ENCODE measurements at places on chromosomes 1 and 21. TPM values are rescaled to one million over a fixed set of nuclear protein-coding genes. Genes with fewer than 3 reads are reported as not detected.

- no peaks in the 10 kb centered on the region for H3K36me3 ChIP-seq
- peak; percentile 94 for DNase-seq
- H3K27ac ChIP-seq, result no peak overlapping the region
- peak overlapping the region; percentile 100 for H3K4me3 ChIP-seq
Observed at GRCh38 chr1:156725683-156726280, 2.5 kb upstream of the METTL25B start.

The TMEM81 gene
- total RNA-seq, result 2.1 TPM

- H3K27ac ChIP-seq, result peak within 1 kb of the TSS; percentile 97
- peak within 1 kb of the TSS; percentile 71 for H3K4me3 ChIP-seq
- no peaks in the 10 kb centered on the region for H3K36me3 ChIP-seq
- peak; percentile 99 for DNase-seq
- H3K27me3 ChIP-seq, result no peaks in the 10 kb centered on the region
Observed at GRCh38 chr1:228165372-228166169, at the start of gene IBA57. Gene IBA57, plus strand, starts transcription at chr1:228165804. Its CDS starts 13 bp downstream, at chr1:228165817.

GRCh38 chr1:4612991-4613390, 41.4 kb upstream of the AJAP1 start:
- H3K27ac ChIP-seq, result no peak overlapping the region
- H3K36me3 ChIP-seq, result no peaks in the 10 kb centered on the region

The PTPRC gene
- total RNA-seq, result not detected

GRCh38 chr1:243917177-243917862, 67.3 kb upstream of the AKT3 start:
- DNase-seq, result peak; percentile 95
- H3K27me3 ChIP-seq, result peaks cover 22% of the 10 kb centered on the region
- peaks cover 34% of the 10 kb centered on the region for H3K4me1 ChIP-seq
- H3K36me3 ChIP-seq, result no peaks in the 10 kb centered on the region
- peak overlapping the region; percentile 45 for H3K4me3 ChIP-seq

DNA sequence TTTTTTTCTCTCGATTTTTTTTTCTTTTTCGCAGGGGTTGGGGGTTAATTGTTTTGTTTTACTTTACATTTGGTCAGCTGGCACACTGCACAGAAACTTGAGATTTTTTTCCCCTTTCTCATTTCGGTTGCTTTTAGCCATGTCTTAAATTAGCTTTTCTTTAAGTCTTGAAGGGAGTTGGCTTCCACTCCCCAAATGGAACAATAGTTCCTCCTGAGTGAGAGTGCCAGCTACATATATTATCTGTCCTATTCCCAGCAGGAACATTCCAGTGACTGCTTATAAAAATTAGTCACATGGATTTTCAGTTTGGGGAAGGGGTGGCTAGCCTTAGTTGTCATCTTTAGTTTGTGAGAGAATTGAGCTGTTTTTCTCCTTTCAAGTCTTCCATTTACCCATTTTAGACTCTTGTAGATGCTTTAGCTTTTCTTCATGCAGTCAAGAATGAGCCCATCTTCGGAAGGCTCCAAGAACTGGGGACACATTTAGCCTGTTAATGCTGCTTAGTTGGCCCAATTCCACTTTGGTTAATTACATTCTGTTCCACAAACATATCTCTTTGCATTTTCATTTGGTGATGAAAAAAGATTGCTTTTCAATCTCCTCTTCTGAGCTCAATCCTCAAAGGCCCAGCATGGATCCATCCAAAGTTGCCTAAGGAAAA, 510.1 kb upstream of the CXADR start:
- no peak overlapping the region for H3K4me3 ChIP-seq
- H3K36me3 ChIP-seq, result no peaks in the 10 kb centered on the region
- peaks cover 12% of the 10 kb centered on the region for H3K4me1 ChIP-seq
- DNase-seq, result no peak
- H3K27ac ChIP-seq, result no peak overlapping the region
- no peaks in the 10 kb centered on the region for H3K27me3 ChIP-seq

GRCh38 chr1:1418464-1419362, 2.4 kb downstream of the ANKRD65 start:
- H3K4me1 ChIP-seq, result peaks cover 16% of the 10 kb centered on the region
- no peak for DNase-seq
- H3K27me3 ChIP-seq, result no peaks in the 10 kb centered on the region
- no peaks in the 10 kb centered on the region for H3K36me3 ChIP-seq

The NUDT4B gene
- 21.5 TPM for total RNA-seq

DNA sequence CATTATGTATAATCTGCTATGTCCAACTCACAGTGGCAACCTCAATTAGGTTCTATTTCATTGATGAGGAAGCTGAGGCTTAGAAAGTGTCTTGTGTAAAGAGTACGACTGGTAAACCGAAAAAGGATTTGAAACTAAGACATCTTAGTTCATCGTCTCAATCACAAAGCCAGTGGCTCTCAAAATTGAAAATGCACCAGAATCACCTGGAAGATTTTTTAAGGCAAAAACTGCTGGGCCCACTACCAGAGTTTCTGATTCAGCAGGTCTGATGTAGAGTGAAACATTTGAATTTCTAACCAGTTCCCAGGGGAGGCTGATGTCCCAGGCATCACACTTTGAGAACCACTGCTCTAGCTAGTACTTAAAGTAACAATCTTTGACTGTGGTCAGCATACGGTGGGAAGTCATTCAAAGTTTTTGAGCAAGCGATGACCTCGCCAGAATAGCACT, 5.2 kb upstream of the LRRC53 start:
- no peaks in the 10 kb centered on the region for H3K36me3 ChIP-seq
- H3K4me1 ChIP-seq, result peaks cover 18% of the 10 kb centered on the region
- no peaks in the 10 kb centered on the region for H3K27me3 ChIP-seq
- DNase-seq, result no peak
- no peak overlapping the region for H3K4me3 ChIP-seq

GRCh38 chr1:76153841-76154205, 79.3 kb downstream of the ST6GALNAC3 start:
- peak; percentile 22 for DNase-seq
- H3K36me3 ChIP-seq, result no peaks in the 10 kb centered on the region
- peaks cover 8% of the 10 kb centered on the region for H3K4me1 ChIP-seq
- no peak overlapping the region for H3K27ac ChIP-seq
- H3K4me3 ChIP-seq, result no peak overlapping the region

GRCh38 chr21:37855271-37855646, 61.0 kb downstream of the KCNJ6 start:
- no peaks in the 10 kb centered on the region for H3K27me3 ChIP-seq
- H3K36me3 ChIP-seq, result no peaks in the 10 kb centered on the region
- H3K27ac ChIP-seq, result no peak overlapping the region
- no peak for DNase-seq
- no peak overlapping the region for H3K4me3 ChIP-seq
- H3K4me1 ChIP-seq, result peaks cover 10% of the 10 kb centered on the region

The CAMTA1 gene
- total RNA-seq, result 161 TPM

DNA sequence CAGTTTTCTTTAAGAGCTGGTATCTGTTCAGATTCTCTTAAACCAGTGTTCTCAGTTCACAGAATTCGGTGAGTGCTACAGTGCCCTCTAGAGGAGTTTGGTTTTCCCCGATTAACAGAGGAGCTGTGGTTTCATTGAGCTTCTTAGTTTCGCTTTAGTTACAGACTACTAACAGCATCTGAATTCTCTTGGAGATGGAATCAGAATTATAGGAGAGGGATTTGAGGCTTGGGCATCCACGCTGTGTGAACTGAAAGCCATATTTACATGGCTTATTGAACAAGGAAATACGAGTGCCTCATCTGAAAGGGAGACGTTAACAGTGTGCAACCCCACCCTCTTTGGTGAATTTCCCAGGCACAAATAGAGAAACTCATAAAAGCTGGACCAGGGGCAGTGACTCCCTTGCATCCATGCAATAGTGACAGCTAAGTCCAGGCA, 202.0 kb downstream of the USH2A start:
- H3K27me3 ChIP-seq, result no peaks in the 10 kb centered on the region
- no peaks in the 10 kb centered on the region for H3K36me3 ChIP-seq
- peak; percentile 82 for DNase-seq
- H3K4me3 ChIP-seq, result peak overlapping the region; percentile 37
- H3K27ac ChIP-seq, result no peak overlapping the region
- peaks cover 3% of the 10 kb centered on the region for H3K4me1 ChIP-seq

- H3K27me3 ChIP-seq, result no peaks in the 10 kb centered on the region
- H3K4me1 ChIP-seq, result peaks cover 3% of the 10 kb centered on the region
- no peak for DNase-seq
Observed at GRCh38 chr1:184684285-184685074, 70.2 kb downstream of the EDEM3 start.

DNA sequence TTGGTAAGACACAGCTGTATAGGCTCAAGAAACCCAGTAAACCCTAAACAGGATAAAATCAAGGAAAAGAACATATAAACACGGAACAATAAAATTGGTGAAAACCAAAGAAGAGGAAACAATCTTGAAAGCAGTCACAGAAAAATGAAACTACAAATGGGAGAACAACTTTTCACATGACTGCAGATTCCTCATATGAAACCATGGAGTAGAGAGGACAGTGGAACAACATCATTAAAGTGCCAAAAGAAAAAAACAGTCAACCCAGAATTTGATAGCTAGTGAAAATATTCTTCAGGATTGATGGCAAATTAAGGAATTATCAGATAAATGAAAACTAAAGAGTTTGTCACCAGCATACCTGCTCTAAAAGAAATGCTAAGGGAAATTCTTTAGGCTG, 23.9 kb upstream of the B3GALT5 start:
- no peaks in the 10 kb centered on the region for H3K4me1 ChIP-seq
- no peaks in the 10 kb centered on the region for H3K27me3 ChIP-seq
- DNase-seq, result no peak
- no peak overlapping the region for H3K27ac ChIP-seq
- no peak overlapping the region for H3K4me3 ChIP-seq

GRCh38 chr21:40680311-40680710, 166.6 kb downstream of the DSCAM start:
- no peaks in the 10 kb centered on the region for H3K36me3 ChIP-seq
- H3K27ac ChIP-seq, result no peak overlapping the region
- H3K27me3 ChIP-seq, result no peaks in the 10 kb centered on the region
- no peak overlapping the region for H3K4me3 ChIP-seq
- DNase-seq, result peak; percentile 13

GRCh38 chr1:91981996-91982609, 32.9 kb downstream of the BRDT start:
- no peak overlapping the region for H3K4me3 ChIP-seq
- H3K27me3 ChIP-seq, result no peaks in the 10 kb centered on the region
- no peaks in the 10 kb centered on the region for H3K36me3 ChIP-seq
- H3K4me1 ChIP-seq, result no peaks in the 10 kb centered on the region
- H3K27ac ChIP-seq, result no peak overlapping the region
- DNase-seq, result no peak

DNA sequence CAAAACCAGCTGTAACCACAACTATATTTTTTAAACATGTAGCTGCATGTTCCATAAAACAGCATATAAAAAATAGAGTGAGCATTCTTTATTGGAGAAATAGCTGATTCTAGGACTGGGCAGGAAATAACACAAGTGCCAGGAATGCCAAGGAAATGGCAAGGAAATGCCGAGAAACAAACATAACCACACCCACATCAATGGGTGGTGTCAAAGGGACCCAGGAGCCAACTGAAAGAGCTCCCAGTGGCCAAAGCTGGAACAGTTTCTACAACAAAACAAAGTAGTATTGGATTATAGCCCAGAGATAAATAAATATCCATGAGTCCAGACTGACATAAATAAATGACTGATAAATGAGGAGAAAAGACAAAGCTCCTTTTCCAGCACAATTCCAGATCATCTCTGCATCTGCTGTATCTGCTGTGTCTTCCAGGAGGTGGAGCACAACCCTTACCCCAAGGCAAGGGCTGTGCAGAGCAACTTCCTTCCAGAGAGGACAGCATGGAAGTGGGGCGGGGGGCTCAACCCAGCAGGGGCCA, 28.1 kb downstream of the ADARB1 start:
- no peak overlapping the region for H3K4me3 ChIP-seq
- peaks cover 15% of the 10 kb centered on the region for H3K4me1 ChIP-seq
- H3K36me3 ChIP-seq, result no peaks in the 10 kb centered on the region
- H3K27me3 ChIP-seq, result no peaks in the 10 kb centered on the region

DNA sequence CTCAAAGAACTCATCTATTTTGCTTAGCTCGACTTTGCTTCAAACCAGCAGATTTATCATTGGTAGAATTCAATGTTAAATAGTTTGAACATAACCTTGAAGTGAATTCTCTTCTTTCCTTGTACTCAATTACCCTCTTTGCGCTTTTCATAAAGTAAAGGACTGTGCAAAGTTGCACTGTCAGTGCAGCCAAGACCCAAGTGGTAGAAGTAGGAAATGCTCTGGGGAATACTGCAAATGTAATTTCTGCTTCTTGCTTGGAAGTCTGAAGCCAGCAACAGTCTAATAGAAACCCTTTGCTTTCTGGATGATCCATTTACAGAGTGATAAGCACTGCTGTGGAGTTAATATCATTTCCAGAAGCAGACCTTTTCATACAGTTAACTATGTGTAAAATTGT, 936.7 kb upstream of the TMPRSS15 start:
- no peaks in the 10 kb centered on the region for H3K27me3 ChIP-seq
- no peaks in the 10 kb centered on the region for H3K4me1 ChIP-seq
- H3K4me3 ChIP-seq, result no peak overlapping the region

DNA sequence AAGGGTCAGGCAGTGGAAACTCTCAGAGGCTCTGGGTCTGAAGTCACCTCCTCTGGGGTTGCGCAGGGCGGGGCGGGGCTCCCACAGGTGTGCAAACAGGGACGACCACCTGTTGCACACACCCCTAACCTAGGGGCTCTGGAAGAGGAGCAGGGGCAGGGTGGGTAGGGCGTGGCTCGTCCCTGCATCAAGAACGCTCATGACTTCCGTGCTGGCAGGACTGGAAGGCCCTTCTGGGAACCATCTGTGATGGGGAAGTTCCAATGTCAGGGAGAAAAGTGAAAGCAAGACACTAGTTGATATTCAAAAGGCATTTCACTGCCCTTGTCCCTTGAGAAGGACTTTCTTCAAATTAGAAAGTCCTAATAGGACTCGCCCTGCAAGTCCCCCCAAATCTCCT, 22.1 kb upstream of the CLSTN1 start:
- peaks cover 31% of the 10 kb centered on the region for H3K4me1 ChIP-seq
- H3K36me3 ChIP-seq, result no peaks in the 10 kb centered on the region
- H3K27ac ChIP-seq, result no peak overlapping the region

The GPR161 gene
- 21.1 TPM for total RNA-seq
